ENCODE measurements at places on chromosomes 11 and 22. TPM values are rescaled to one million over a fixed set of nuclear protein-coding genes. Genes with fewer than 3 reads are reported as not detected.
A peak's percentile ranks its signal among the peaks of the same experiment; 100 is the strongest.

The MYO7A gene
- polyA plus RNA-seq, result 2.7 TPM

The RTN4RL2 gene
- polyA plus RNA-seq, result 3.1 TPM

The TESMIN gene
- 17.1 TPM for polyA plus RNA-seq

The MFRP gene
- polyA plus RNA-seq, result not detected

The PIWIL4 gene
- 2.5 TPM for polyA plus RNA-seq

The KDELR3 gene
- 11.5 TPM for polyA plus RNA-seq

The DBX1 gene
- not detected for polyA plus RNA-seq

DNA sequence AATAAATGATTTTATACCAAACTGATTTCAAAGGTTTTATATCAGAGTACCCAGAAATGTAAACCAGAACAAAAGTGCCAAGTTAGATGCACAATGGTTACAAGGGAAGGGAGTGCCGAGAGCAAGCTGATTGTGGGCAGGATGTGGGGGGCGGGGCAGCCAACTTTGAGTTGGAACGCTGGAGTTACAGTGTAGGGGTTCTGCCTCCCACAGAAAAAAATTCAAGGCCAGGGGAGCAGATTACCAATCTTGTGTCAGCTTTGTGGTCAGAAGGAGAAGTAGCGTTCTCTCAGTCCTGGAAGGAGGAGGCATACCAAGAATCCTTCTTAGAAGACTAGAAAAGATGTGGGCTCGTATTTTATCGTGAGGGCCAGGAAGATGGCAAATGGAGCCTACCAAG is 15.9 kb upstream of the POU2AF2 start:
- no peak for DNase-seq

DNA sequence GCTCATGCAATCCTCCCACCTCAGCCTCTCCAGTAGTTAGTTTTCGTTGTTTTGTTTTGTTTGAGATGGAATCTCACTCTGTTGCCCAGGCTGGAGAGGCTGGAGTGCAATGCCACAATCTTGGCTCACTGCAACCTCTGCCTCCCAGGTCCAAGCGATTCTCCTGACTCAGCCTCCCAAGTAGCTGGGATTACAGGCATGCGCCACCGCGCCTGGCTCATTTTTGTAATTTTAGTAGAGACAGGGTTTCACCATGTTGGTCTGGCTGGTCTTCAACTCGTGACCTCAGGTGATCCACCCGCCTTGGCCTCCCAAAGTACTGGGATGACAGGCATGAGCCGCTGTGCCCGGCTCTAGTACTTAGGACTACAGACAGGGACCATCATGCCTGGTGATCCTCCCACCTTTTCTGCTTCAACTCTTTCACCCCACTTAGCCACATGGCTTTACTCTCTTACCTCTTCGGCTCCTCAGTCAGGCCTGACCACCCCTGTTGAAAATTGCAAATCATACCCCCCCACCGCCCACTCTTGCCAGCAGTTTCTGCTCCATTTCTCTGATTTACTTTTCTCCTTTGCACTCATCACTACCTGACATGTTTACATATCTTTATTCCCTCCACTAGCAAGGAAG is 157.1 kb upstream of the GRK3 start:
- no peak for DNase-seq

DNA sequence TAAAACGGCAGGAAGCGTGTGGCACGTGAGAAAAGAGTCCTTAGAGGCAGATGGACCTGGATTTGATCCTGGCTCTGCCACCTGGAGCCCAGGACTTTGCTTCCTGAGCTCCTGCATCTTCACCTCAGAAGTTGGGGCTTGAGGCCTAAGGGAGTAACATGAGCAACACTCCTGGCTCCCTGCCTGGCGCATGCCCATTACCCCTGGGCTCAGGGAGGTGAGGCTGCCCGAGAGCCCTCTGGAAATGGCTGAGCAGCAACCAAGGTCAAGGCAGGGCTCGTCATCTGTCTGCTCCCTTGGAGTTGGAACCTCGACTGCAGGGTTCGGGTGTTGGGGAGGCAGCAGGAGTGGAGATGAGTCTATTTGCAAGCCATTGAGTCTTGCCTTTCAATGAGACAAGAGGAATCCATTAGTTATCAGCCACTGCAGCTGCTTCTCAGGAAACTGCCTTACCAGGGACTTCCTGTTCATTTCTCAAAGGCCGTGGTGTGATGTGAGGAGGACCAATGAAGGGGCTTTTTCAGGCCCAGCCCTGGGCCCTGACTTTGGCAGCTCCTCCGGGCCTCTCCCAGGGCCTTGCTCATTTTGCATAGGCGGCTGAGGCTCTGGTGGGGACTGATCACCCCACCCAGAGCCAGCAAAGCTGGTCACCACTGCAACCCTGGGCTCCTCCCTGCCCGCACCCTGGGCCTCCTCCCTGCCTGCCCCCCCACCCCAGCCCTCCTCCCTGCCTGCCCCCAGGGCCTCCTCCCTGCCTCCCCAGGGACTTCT is 6.4 kb downstream of the FADS2 start:
- no peak for DNase-seq

GRCh38 chr22:36286096-36286957 is 33.4 kb downstream of the APOL1 start:
- peak; percentile 56 for DNase-seq

GRCh38 chr11:31355131-31355530 is 14.4 kb downstream of the DCDC1 start:
- DNase-seq, result no peak

GRCh38 chr11:121754598-121754997 is 301.8 kb upstream of the SORL1-AS1 start:
- DNase-seq, result no peak

- DNase-seq, result no peak
Observed at GRCh38 chr22:42925598-42925997, 68.5 kb upstream of the ARFGAP3 start.

- no peak for DNase-seq
Observed at GRCh38 chr11:55357560-55358184, 10.1 kb upstream of the OR4A15 start.

DNA sequence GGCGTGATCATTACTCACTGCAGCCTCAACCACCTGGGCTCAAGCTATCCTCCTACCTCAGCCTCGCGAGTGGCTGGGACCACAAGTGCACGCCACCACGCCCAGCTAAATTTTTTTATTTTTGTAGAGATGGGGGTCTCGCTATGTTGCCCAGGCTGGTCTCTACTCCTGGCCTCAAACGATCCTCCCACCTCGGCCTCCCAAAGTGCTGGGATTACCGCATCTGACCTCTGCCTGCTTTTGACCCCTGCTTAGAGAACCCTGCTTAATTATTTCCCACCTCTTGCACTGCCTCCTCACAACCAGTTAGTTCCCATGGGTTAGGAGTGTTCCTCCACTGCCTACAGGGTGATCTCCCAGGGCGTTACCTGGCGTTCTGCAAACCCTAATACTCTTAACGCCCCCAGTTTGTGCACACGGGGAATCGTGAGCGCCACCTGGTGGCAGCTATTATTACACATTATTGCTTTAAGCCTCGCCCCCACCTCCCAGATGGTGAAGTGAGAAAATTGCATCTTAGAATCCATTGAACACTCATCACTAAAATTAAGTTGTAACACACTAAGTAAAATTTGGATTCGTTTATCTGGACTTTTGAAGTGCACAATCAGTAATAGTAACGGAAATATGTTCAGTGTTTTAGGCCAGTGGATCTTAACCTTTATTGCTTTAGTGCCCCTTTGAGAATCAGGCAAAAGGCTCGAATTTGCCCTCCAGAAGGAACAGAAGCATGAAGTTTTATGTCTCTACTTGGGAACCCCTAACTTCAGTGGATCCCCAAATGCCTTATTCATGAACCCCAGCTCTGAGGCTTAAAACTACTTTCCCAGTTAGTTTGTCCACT is 61.4 kb upstream of the ASPHD2 start:
- no peak for DNase-seq

GRCh38 chr11:103926990-103927389 is 109.5 kb upstream of the DDI1 start:
- DNase-seq, result no peak

DNA sequence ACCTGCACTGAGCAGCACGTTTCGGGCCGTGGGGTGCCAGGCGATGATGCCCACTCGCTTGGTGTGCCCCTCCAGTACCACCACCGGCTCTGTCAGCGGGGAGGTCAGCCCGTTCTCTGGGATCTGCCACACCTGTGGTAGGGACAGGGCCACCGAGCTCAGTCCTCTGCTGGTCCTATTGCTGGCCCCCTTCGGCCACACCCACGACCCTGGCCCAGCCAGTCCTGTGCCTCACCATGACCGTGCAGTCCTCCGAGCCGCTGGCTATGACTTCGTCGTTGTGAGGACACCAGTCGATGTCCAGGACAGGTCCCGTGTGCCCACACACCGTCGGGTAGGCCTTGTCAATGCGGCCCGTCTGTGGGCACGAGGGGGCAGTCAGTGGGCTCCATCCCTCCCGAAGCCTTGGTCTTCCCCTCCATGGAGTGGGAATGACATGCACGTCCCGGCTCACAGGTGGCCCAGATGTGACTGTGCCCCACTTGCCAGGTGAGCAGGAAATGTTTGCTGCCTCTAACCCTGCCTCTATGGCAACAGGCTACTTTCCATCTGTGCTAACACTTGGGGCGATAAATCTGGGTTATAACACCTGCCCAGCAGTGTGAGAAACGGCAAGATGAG is 1.4 kb downstream of the CORO1B start:
- DNase-seq, result no peak

DNA sequence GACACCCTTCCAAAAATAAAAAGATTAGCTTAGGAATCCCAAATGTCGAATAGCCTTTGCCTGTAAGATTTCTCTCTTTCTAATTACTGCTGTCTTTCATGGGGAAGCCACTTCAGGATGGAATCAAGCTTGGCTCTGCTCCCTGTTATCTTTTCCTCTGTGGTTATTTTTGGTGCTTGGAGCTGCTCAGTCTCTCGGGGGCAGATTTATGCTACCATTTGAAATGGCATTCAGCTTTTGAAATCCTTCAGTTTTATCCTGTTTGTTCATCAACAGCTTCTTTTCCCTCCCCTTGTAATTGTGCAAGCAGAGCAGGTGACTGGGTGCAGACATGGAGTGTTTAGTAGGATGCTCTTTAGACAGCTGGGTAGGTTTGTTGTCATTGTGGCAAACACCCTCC is 111.0 kb downstream of the DBX1 start:
- no peak for DNase-seq
